ENCODE measurements at places on chromosomes 2 and 18. TPM values are rescaled to one million over a fixed set of nuclear protein-coding genes. Genes with fewer than 3 reads are reported as not detected.

The TBR1 gene
- not detected for total RNA-seq

- no peaks in the 10 kb centered on the region for H3K27me3 ChIP-seq
- H3K4me3 ChIP-seq: no peak overlapping the region
- no peaks in the 10 kb centered on the region for H3K4me1 ChIP-seq
- DNase-seq: no peak
Observed at GRCh38 chr18:22650247-22650646, 232.5 kb upstream of the CTAGE1 start.

The TMEM200C gene
- total RNA-seq: not detected

DNA sequence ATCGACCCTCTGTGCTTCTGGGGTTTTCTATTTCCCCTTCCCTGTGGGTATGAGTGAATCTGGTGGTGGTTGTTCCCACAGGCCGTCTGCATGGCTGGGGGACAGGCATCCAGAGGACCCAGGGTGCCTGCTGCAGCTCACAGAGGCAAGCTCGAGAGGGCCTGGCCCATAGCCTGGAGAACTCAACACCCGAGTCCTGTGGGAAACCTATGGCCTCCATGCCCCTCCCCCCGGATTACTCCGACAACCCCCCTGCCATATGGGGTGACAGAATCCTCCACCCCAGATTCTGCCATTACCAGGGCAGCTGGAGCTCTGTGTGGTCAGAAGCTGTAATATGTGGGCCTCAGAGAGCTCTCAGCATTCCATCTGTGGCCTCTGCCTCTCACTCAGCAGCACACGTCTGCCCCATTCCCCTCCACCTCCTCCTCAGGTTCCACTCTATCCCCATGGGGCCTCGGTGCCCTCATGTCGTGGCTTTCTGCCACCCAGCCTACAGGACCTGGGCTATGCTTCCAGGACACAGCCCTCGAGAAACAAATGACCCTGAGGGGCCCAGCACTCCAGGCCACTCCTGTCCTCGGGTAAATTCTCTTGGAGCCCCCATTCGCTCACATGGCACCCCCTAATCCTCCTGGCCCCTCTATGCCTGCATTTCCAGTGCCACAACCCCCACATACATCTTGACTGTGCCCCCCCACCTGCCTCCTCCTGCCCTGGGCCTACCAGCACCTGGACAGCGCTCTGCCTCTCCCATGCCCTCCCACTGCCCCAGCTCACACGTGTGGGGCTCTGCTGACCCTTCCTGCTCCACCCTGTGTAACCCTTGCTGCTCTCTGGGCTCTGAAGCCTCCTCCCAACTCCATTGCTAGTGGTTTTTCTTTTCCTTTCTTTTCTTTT, 3.6 kb downstream of the MZT2A start:
- H3K36me3 ChIP-seq: peaks cover 10% of the 10 kb centered on the region
- no peaks in the 10 kb centered on the region for H3K27me3 ChIP-seq
- peak overlapping the region; percentile 11 for H3K27ac ChIP-seq
- DNase-seq: no peak

The MC5R gene
- not detected for total RNA-seq

The EVX2 gene
- total RNA-seq: not detected

DNA sequence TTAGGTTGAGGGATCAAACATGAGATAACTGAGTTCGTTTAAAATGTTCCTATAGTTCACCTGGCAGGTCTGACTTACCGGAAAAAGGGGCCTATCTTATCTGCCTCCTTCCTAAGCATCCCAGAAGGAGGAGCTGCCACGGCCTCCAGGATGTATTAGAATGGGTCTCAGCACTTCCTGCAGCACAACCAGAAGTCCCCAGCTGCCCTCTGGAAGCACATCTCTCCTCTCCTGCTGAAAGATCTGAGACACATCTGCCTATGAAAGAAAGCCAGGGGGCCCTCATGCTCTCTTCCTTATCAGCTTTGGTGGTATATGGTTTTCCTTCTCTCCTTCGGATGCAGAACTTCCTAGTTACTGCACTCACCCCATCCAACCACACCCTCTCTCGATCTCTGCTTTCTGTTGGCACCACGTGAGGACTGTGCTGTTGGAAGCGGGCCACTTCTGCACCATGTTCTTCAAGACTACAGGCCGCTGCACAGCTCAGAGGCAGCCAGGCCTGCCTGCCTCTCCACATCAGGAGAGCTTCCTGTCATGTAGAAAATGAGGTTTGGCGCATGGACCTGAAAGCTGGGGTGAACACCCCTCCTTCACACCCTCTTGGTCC, 6.5 kb downstream of the IGFBP5 start:
- peaks cover 14% of the 10 kb centered on the region for H3K4me1 ChIP-seq
- no peak for DNase-seq
- H3K4me3 ChIP-seq: no peak overlapping the region

DNA sequence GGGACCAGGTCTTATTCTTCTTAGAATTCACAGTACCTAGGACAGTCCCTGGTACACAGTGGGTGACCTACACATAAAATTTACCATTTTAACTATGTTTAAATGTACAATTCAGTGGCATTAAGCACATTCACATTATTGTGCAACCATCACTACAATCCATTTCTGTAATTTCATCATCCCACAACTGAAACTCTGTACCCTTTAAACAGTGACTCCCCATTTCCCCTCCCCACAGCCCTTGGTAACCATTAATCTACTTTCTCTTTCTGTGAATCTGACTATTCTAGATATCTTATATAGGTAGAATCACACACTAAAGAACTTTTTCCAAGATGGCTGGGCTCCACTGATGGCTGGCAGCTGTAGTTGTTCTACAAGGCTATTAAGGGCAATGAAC, 41.6 kb downstream of the GFPT1 start:
- H3K4me3 ChIP-seq: no peak overlapping the region
- peaks cover 3% of the 10 kb centered on the region for H3K4me1 ChIP-seq
- no peak for DNase-seq
- no peaks in the 10 kb centered on the region for H3K27me3 ChIP-seq
- no peak overlapping the region for H3K27ac ChIP-seq
- H3K36me3 ChIP-seq: peaks cover 23% of the 10 kb centered on the region

The COLEC11 gene
- 0.39 TPM for total RNA-seq

GRCh38 chr2:31893094-31893493, 117.7 kb downstream of the MEMO1 start:
- H3K27ac ChIP-seq: no peak overlapping the region
- peaks cover 10% of the 10 kb centered on the region for H3K4me1 ChIP-seq
- peaks cover 26% of the 10 kb centered on the region for H3K36me3 ChIP-seq
- no peaks in the 10 kb centered on the region for H3K27me3 ChIP-seq
- H3K4me3 ChIP-seq: no peak overlapping the region

DNA sequence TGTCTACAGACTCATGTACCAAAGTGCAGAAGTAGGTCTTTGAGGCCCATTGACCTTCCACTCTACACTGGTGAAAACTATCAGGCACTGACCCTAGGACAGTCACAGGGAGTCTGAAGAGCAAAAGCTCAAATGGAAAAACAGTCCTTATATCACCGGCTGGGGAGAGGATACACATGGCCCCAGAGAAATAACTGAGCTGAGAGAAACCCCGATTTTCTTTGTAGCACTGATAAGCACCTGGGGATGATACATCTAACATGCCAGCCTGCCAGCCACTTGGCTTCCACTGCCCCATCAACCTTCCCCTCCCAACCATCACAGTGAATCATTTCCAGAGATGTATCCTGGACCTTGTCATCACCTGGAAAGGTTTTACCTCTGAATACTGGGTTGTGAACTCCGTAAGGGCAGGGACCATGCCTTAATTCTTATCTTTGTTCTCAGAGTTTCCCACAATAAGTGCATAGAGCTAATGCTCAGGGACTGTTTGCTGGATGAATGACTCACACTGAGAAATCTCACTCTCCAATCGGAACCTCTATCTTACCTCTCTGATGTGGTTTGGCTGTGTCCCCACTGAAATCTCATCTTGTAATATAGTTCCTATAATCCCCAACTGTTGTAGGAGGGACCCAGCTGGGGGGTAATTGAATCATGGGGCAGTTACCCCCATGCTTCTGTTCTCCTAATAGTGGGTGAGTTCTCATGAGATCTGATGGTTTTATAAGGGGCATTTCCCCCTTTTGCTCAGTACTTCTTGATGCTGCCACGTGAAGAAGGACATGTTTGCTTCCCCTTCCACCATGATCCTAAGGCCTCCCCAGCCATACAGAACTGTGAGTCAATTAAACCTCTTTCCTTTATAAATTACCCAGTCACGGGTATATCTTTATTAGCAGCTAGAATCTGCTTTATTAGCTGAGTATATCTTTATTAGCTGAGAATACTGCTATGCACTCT, 37.1 kb downstream of the EVA1A start:
- H3K4me1 ChIP-seq: no peaks in the 10 kb centered on the region
- no peak for DNase-seq
- H3K27ac ChIP-seq: no peak overlapping the region
- H3K36me3 ChIP-seq: no peaks in the 10 kb centered on the region

The SP140 gene
- 61.4 TPM for total RNA-seq

DNA sequence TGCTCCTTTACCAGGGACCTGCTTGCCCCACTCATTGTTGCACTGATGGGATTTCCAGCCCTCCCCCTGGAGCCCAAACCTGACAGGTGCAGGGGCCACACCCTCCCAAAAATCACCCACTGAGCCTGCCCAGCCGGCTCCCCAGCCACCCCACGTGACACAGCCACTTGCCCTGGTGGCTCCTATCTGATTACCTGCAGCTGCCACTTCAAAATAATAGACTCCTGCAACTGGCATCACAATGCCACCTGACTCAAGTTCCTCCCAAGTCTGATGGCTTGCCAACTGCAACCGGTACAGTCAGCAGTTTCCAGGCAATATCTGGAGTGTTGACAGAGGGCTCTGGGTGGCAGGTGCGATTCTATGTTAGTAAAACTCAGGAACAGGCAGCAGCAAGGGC, 66.2 kb downstream of the CRACDL start:
- H3K4me1 ChIP-seq: no peaks in the 10 kb centered on the region
- DNase-seq: no peak
- no peaks in the 10 kb centered on the region for H3K36me3 ChIP-seq
- H3K27ac ChIP-seq: no peak overlapping the region
- H3K4me3 ChIP-seq: no peak overlapping the region

The IGFBP5 gene
- 0.08 TPM for total RNA-seq

The CYB5A gene
- total RNA-seq: 30.9 TPM

DNA sequence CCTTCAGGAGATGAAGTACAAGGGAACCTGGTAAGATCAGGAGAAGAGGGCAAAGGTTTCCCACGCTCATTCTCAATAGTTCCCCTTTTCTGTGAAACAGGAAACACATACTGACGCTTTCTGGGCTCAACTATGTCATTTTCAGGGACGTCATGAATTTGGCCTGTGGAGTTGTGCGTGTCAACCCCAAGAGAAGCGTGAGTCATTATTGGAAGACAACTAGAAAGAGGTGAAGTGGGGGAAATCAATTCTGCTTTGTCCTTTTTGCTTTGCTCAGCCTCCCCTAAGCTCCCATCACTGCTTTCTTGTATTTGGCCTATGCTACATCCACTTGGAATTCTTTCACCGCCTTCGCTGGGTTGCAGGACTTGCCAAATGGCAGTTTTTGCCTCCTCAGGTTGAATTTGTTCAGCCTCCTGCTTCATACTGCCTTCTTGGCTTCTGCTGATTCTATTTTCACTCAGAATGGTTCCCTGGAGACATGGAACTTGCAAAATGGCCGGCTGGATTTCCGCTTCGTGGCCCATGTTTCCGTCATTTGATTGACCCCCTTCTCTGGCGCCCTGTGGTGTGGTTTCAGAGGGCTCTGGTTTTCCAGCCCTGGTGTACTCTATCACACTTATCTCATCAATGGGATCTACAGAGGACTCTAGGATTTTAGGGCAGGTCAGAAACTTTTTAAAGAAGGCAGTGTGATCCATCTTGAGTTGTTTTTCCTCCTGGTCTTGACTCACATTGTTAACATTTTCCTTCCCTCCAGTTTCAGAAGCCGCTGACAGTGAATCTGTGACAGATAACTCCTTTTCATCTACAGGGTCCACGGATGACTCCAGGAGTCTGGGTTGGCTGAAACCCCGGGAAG, 93.3 kb downstream of the ALPK2 start:
- H3K4me3 ChIP-seq: no peak overlapping the region
- peaks cover 21% of the 10 kb centered on the region for H3K4me1 ChIP-seq
- peaks cover 2% of the 10 kb centered on the region for H3K36me3 ChIP-seq
- DNase-seq: no peak
- H3K27ac ChIP-seq: no peak overlapping the region

DNA sequence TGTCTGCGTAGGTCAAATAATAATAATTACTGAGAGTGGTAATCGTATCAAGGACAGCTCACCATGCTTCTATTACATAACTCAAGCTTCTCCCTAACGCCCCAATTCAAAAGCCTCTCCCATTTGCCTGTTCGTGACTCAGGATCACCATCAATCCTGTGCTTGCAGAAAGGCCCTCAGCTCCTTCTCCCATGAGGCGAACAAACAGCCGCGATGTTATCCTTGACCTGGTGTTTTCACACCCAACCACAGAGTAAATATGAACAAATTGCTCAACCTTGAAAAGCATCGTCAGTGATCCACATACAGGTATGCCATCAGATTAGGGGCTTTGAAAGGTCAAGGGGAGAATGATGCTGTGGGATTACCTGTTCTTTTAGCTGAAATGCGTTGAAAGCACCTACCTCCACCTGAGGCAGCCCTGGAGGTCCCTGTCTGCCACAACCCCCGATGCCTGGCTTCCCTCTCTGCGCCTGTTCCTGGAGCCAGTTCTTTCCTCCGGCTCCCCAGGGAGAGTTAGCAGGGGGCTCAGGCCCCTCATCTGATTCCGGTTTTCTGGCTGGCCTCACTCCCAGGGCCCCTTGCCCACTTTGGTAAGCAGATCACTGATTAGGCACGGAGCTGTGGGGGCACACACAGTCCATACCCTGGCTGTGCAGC, 39.1 kb upstream of the ODC1 start:
- DNase-seq: peak; percentile 12
- no peak overlapping the region for H3K27ac ChIP-seq

- peaks cover 15% of the 10 kb centered on the region for H3K4me1 ChIP-seq
- H3K36me3 ChIP-seq: peaks cover 6% of the 10 kb centered on the region
- peaks cover 7% of the 10 kb centered on the region for H3K27me3 ChIP-seq
- H3K4me3 ChIP-seq: peak overlapping the region; percentile 93
Observed at GRCh38 chr2:240023792-240024191, 1.4 kb downstream of the NDUFA10 start.

The FIGN gene
- not detected for total RNA-seq

DNA sequence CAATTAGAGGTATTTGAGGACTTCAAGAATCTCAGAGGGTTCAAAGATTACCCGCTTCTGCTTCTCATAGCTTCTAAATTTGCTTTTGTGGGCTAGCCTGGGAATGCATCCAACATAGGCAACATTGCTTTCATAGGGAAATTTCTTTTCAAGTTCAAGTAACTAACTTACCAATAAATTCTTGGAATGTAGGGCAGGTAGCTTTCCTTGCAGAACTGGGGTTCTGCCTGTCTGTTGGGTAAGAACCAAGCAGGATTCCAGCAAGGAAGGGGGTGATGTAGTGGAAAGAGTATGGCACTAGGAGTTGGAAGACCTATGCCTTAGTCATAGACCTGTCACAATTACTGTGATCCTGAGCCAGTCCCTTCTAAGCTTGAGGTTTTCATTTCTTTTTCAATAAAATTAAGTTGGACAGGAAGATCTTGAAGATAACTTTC, 164.1 kb downstream of the FHOD3 start:
- no peaks in the 10 kb centered on the region for H3K4me1 ChIP-seq
- DNase-seq: no peak

Measured in activated naive CD8-positive, alpha-beta T cell treated with anti-CD3 and anti-CD28 coated beads, Interleukin-2, amount 10 ng/mL, durations not matched to agents 7 days and 5 days (primary cell).